Amniotic stem cell (primary cell): ENCODE measurements at places on chromosomes 1 and 21.

DNA sequence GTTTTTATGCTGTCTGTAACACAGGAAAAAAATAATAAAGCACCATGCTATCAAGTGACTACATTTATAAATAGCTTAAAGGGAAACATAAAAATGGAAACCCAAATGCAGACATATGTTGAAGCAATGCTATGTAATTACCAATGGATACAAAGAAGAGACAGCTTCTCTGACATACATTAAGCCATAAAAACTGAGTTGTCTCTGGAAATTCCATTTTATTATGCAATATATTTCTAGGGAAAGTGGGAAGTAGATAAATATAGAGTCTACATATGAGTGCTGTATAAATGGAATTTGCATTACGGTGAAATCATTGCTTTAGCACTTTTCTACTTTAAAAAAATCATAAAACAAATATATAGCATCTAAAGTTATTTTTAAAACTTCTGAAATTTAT lies 135.2 kb upstream of the COL11A1 start:
- DNase-seq: no peak

GRCh38 chr1:63619558-63619957 lies 26.3 kb downstream of the PGM1 start:
- no peak for DNase-seq

- DNase-seq: no peak
These were observed 50.1 kb downstream of the PIK3CD start for GRCh38 chr1:9701665-9702064.

DNA sequence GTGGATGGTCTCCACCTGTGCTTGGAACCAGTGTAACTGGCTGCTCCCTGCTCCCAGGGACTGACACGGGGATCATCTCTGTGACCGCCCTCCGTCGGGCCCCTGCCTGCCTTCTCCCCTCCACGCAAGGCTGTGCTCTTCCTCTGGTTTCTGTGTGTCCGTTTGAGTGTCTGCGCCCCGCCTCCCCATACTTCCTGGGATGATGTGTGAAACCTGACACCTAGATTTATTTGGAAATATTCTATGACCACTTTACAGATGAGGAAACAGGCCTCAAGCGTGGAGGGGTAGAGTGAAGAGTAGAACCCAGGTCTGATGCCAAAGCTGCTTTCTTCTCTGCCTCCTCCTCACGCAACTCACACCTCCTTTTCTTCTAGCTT lies 24.3 kb downstream of the LDLRAP1 start:
- DNase-seq: no peak

GRCh38 chr1:116556289-116557006 lies 14.4 kb downstream of the CD58 start:
- DNase-seq: no peak

- no peak for DNase-seq
These were observed 14.3 kb upstream of the MED18 start for GRCh38 chr1:28314547-28314941.

- no peak for DNase-seq
These were observed 8.1 kb upstream of the SRM start for GRCh38 chr1:11067716-11068599.

DNA sequence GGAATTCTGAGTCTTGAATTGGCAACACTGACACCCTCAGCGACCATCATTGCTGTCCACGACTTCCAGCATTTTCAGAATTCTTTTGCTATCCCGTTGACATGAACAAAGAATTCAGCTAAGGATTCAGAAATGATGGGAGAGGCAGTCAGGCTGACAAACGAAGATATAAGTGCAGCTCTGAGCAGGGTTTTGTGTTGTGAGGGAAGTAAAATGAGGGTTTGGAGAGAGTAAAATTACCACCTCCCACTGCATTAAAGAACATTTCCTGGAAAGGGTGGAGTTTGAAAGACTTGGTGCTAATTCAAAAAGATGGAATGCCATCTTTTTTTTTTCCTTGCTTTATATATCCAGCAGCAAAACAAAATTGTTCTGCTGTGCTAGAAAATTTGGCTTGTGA lies 4.9 kb upstream of the ELK4 start:
- DNase-seq: no peak

DNA sequence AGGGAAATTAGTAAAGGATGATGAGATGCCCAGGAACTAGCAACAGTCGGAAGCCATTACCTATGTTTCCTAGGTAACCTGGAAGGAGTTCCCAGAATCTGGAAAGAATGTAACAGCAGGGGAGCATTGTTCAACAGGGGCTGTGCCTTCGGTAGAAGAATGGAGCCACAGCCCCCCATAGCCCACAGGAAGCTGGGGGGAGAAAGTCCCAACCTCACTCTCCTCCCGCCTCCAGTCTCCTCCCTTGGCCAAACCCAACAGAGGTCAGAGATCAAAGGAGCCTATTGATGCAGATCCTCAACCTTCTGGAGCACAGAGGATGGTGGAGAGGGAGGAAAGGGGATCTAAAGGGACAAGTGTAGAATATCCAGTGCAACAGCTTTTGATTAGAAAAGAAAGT lies 131.5 kb upstream of the SLC44A3 start:
- no peak for DNase-seq

GRCh38 chr1:25564777-25565574 lies 21.6 kb downstream of the LDLRAP1 start:
- DNase-seq: no peak

GRCh38 chr1:2311184-2312032 lies 79.9 kb downstream of the MORN1 start:
- DNase-seq: no peak

DNA sequence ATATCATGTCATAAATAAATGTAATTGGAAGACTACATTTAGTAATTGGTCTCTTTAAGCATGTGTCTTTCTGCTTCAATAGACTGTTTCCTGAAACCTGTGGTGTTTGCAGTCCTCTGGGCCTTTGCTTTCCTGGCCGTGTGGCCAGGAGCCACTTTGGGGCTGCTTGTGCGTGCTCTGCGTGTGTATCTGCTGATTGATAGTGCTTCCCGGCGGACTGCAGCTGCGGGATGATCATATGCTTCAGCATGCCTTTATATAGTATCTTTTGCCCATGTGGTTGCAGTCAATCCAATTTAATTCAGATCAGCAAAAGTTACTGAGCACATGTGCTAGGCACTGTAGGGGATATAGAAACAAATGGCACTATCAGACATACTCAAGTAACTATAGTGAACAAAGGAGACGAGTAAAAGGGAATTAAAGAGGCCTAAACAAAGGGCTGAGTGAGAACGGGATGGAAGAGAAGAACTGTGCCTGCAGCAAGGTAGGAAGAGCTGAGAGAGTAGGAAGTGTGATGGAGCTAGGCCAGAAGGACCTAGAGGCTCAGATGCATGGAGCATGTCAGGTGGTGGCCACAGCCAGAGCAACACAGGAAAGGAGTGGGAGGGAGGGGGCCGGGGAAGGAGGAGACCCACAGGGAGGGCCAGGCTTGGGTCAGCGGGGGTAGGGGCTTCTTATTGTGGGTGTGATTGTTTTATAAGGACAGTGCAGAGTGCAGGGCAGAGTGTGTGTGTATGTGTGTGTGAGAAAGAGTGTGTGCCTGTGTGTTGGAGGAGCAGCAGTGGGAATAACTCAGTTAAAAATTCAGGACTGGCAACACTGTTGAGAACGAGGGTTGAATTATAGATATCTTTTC lies 27.2 kb upstream of the TTF2 start:
- DNase-seq: no peak

- no peak for DNase-seq
These were observed 15.5 kb upstream of the RIMKLA start for GRCh38 chr1:42365118-42365517.

GRCh38 chr1:238485912-238486209 lies 595.1 kb upstream of the ZP4 start:
- DNase-seq: no peak

DNA sequence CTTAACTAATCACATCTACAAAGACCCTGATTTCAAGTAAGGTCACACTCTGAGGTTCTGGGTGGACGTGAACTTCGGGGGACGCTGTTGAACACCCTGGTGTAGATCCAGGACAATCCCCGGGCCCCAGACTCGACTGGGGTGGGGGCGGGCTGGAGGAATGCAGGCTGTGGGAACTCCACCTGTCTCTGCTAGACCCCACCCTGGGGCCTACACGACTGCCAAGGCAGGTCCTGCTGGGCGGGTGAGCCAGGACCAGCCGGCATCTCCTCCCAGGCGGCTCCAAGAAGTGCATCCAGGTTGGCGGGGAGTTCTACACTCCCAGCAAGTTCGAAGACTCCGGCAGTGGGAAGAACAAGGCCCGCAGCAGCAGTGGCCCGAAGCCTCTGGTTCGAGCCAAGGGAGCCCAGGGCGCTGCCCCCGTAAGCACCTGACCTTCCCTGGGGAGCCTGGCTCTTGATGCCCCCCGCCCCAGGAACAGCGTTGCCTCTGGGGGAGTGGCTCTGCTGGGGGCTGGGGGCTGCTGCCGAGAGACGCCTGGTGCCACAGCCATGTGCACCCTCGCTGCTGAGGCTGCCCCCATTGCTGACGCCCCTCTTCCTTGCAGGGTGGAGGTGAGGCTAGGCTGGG lies 3.8 kb downstream of the AIRE start:
- no peak for DNase-seq

DNA sequence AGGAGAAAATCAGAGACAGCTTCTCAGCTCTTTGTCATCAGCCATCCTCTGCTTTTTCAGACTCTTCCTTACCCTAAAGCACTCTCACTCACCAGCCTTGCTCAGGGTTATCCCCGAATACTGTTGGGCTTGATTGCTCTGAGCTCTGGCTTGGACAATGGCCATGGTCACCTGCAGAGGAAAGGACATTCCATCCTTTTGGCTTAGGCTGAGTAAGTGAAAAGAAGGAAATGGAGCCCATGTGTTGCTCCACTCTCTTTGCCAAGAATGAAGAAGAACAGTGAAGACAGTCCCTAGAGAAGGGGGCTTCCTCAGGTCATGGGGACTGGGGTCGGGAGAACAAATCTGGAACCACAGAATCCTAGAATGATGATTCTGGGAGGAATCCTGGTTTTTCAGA lies 2.3 kb downstream of the MTMR11 start:
- DNase-seq: no peak

DNA sequence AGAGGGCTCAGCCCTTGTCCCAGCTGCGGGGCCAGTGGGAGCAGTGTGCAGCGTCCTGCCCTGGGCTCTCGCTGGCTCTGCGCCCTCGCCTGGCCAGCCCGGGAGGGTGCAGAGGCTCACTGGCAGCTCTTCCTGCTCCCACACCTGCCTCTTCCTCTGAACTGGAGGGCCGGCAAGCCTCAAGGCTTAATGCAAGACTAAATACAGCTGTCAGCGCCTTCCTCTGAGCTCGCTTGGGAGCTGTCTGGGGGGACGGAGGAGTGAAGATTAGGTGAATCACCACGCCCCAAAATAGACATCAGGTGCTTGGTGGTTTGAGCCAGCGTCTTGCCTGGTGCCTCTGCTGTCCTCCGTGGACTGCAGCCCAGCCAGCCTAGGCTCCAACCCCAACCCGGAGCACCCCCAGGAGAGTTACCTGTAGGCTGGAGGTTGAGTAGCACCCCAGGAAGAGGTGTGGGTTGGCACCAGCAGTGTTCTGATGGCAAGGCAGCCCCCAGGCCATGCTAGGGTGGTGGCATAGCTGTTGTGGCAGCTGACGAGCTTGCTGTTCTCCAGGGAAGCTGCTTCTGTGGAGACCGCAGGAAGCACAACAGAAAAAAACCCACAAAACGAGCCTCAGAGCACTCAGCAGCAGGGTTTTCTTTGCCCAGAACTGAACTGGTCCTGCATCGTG lies 36.9 kb downstream of the UMODL1 start:
- no peak for DNase-seq

DNA sequence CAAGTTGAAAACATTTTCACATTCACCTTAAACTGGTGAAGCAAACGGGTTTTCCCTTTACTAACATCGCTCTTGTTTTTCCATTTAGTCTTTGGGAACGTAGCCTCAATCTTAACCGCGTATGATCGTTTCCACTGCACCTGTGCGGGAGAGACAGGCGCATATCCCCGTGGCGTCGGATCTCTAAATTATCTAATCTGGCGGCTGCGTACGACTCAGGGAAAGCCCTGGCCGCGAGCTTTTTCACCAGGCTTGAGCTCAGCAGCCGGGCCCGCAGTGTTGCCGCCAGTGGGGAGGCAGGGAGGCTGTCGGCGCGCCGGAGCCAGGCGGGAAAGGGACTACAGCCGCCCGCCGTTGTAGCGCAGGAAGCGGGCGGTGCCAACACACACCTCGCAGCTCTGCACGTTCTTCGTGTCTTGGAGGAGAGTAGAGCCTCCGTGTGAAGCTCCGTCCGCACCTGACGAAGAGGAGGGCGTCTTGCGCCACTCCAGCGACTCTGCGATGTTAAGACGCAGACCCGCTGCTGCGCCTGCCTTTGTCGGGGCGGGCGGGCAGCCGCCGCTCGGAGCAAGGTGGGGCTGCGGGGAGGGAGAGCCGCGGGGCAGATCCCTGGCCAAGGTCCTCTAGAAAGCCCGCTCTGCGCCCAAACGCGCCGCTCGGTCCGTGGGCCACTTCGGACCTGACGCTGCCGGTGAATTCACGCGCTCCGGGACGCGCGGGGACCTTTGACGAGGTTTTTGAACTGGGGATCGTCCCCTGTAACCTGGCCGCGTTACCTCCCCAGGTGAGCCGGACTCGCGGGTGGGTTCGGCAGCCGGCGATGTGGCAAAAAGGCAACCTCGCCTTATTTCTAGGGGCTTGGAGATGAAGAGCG lies 18.5 kb upstream of the TBX15 start:
- DNase-seq: no peak

DNA sequence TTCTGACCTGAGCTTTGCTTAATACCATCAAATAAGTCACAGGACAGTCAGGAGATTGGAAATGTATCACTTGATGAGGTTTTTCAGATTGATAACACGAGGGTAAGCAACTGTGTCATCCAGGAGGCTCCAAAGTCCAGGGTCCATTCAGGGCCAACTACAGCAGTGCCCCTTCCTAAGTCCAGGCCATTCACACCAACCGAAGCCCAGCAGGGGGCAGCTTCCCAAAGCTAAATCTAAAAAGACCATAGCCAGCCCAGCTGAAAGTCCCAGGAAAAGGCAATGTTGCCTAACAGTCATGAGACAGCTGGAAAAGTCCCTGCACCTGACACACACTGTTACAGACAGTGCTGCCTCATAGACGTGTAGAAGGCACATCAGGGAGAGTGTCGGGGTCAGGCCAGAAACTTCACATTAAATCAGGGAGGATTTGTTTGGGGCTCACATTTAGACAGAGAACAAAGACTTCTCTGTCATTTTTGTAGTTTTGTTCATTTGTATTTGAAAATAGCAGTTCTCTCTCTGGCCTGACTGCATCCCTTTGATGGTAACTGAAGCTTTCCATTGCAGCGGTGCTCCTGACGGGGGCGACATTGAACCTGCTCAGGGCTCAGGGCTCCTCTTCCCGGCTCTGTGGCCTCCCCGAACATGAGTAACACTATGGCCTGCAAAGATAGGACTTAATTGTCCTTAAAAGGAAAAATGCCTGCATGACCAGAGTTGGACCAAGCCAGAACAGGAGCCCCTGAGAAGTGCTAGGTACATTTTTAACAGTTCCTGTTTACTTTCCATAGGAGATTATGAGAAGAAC lies 200.4 kb downstream of the NRIP1 start:
- no peak for DNase-seq

DNA sequence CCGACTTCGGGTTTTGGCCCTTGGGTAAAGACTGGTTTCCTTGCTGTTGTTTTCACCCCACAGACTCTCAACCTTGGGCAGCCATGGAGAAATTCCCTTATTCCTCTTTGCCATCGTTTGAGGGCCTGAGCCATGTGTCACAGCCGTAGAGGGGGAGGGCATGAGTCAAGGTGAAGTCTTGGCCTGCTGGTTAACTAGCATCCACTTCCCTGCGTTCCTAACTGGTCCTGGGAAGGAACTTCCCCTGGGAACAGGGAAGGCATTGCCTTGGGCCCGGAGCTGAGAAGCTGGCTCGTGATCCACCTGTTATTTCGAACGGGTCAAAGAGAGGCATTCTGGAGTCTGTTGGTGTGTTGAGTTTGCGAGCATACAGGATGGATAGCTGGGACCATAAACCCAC lies 464.9 kb downstream of the CAMTA1 start:
- DNase-seq: no peak
